ENCODE measurements at places on chromosomes 16 and 17.

- no peak for DNase-seq
Observed at GRCh38 chr17:43949781-43950180, 4.0 kb downstream of the PYY start.

- no peak for DNase-seq
Observed at GRCh38 chr16:47492036-47492427, 30.9 kb downstream of the PHKB start.

DNA sequence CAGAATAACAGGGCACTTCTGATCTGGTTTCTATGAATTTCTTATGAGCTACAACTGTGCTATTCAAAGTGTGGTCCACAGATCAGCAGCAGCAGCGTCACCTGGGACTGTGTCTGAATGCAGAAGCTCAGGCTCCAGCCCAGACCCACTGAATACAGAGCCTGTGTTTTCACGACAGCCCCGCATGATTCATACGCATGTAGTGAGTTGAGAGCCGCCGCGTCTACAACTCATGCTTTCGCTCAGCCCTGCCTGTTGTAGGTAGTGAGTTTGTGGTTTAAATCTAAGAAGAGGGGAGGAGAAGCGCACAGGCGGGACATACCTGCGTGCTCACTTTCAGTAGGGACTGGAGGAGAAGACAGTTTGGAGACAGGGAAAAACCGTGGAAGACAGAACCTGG, 28.5 kb upstream of the ELAC2 start:
- DNase-seq, result no peak

DNA sequence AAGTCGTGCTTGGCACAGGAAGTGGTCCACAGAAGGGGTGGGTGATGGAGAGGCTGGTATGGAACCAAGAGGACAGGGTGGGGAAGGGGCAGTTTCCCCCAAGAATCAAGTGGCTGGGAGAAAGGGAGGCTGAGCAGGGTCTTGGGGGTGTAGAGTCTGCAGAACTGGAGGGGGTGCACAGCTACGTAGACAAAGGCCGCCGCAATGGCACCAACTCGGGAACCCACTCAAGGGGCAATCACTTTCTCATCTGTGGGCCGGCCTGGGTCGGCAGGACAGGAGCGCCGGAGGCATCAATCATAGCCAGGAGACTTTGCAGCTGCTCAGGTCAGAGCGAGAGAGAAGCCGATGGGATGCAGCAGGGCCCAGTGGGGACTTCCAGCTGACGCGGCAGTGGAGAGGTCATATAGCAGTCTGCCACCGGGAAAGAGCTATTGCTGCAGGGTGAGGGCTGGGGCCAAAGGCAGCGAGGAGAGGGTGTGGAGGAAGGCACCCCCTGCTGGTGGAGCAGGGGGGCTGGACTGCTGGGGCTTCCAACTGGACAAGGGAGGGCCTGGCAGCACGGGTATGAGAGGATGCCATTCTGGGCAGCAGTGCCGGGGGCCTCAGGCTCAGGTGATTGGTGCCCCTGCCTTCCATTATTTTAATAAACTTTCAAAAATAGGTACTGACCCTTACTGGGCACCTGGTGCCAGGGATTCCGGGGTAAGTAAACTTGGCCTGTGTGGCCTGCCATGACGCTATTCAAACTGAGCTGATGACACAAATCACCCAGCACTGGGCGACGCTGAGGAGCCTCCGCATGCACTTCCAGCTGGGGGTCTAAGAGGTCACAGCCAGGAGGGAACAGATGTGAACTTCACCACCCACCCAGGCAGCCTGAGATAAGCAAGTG, 52.5 kb upstream of the MTSS2 start:
- no peak for DNase-seq

DNA sequence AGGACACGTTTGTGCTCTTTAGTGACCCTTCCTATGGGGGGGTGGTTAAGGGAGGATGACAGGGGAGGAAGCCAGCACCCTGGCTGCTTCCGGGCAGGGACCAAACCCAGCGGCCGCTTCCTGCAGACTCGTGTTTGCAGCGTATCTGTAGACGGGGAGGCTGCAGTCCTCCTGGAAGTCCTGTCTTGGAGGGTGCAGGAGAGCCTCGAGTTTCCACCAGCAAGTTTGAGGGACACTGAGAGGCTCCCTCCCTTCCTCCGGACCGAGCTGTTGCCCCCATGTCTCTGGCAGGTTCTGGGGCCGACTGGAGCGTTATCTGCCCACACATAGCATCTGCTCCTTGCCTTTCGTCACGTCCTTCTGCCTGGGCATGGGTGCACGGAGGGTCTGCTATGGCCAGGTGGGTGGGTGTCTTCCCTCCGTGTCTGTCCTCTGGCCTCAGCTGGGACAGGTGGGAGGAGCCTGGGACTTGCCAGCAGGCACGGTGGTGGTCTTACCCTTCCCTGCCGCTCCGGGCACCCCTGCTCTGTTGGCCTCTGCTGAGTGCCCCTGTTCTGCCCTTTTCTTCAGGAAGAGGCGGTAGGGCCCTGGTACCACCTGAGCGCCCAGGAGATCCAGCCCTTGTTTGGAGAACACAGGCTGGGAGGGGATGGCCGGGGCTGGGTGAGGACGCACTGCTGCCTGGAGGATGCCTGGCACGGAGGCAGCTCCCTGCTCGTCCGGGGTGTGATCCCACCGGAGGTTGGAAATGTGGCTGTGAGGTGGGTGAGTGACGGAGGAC, 8.8 kb downstream of the ENGASE start:
- no peak for DNase-seq

- DNase-seq, result no peak
Observed at GRCh38 chr16:80372341-80372740, 168.5 kb upstream of the DYNLRB2 start.

- peak; percentile 7 for DNase-seq
Observed at GRCh38 chr17:11736613-11737312, 138.5 kb downstream of the DNAH9 start.

DNA sequence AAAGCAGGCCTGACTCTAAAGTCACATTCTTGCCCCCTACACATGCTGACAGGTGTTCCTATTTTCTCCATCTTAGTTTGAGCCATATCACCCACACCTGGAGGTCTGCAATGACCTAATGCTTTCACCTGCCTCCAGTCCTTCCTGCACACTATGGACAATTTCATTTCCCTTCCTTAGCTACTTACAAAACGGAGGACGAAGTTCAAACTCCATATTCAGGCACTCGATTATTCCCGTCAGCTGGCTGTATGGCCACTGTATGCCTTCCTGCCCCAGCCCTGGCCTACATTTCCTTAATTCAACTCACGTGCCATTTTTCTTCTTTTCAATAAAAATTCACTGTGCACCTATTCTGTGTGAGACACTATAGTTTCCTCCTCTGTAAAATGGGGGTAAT, 44.9 kb downstream of the GRIN2A start:
- no peak for DNase-seq

DNA sequence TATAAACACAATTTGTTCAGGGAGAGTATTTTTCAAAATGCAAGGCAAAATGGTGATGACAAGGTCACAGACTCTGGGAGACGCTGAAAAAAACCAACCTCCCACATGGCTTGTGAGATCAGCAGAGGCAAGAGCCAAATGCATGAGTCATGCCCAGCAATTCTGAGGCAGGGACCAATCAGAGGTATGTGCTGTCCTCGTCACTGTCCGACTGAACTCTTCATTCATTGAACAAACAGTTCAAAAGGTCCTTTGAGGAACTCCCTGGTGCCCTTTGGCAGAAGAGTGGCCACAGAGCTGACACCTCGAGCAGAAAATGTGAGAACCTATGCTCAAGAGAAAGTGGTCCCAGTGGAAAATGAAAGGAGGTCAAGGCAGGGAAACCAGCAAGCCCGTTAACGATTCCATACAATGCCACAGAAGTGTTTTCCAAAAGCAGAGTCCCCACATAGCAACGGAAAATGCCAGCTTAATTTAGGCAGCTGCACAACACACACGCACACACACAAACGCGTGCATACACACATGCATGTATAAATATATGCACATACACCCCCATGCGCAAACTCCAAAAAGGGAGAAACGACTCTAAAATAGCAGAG, 50.9 kb downstream of the CDH11 start:
- DNase-seq, result peak; percentile 81

DNA sequence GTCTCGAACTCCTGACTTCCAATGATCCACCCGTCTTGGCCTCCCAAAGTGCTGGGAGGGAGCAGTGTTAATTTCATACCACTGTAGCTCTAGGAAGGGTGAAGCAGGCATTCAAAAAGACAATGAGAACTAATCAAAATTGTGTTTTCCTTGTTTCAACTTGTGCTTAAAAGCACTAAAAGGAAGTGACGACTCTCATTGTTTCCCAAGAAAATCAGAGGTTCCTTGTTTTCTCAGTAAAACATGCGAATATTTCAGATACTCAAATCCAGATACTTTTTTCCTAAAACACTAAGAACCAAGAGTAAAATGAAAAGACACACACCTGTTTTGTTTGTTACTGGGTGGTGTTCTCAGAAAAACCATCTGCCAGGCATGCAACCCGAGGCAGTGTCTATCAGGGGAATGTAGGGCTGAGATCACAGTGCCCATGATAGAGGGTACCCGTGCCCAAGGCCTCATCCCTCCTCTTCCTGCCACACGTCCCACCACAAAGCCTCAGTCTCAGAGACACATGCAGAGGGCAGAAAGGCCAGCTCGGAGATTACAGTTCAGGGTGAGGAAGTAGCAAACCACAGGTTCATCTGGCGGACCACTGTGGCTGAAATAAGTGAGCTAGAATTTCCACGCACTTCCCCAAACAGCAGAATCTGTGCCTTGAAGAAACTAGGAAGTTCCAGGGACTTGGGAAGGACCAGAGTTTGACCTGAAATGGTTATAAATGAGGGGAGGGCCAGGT, 33.7 kb downstream of the GINS3 start:
- no peak for DNase-seq

All from nucleus accumbens (tissue), 56 donors.